Activated T-cell treated with anti-CD3 and anti-CD28 coated beads, Interleukin-2, amount 50 U/mL, for 72 hours (primary cell): ENCODE measurements at places on chromosomes 7 and 10.

GRCh38 chr10:5529702-5530411, 5.1 kb downstream of the CALML3 start:
- no peak for DNase-seq

GRCh38 chr7:31553661-31554081, 39.8 kb downstream of the ITPRID1 start:
- no peak for DNase-seq

GRCh38 chr10:102431452-102432124, 786 bp downstream of the CUEDC2 start:
- DNase-seq: no peak

DNA sequence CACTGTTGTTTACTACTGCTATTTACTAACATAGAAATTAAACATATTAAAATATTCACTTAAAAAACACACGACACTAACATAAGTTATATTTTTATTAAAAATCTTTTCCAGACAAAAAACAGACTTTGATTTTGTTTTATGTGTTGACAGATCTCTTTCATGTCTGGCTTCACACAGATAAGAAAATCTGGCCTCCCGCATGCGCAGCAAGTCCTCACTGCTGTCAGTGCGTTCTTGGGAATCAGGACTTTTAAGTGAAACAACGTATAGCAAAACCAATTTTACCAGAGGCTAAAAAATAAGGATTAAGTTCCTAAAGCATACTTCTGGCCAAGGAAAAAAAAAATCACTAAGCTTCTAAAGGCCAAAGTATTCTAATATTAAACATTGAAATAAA, 1.2 kb upstream of the IDI1 start:
- no peak for DNase-seq

GRCh38 chr7:5701085-5701914, 80.2 kb downstream of the RNF216 start:
- DNase-seq: peak; percentile 70

DNA sequence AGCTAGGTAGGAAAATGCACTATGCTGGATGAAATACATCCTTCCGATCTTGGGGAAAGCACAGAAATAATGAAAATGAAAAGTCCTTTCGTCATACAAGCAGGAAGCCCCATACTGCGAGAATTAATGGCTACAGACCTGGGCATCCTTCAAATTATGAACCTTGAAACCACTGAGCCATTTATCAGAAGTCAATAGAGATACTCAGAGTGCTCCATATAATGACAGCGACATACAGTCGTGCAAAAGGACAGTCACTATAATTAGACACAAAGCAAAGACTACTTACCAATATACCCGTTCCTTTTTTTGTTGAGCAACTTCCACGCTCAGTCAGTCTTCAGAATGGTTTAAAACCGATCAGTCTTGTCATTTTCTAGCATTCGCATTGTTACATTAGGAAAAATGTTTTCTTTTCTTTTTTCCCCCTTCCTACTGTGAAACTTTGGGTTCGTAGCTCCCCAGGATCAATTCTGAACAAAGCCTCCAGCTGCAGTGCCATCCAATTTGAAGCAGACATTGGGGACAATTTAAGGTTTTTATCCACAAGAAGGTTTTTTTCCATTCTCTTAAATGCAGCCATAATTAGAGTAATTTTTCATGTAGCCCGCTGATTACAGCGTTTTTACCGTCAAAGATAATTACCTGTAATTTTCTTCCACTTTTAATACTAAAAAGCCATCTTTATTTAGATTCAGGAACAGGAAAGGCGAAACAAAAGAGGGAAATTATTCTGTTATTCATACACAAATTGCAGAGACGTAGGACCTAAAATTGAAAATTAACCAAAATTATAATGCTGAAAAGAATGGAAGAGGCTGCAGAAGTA, 6.4 kb downstream of the DLX6 start:
- DNase-seq: no peak
